ENCODE measurements at places on chromosomes 5 and 9.
A peak's percentile ranks its signal among the peaks of the same experiment; 100 is the strongest.

DNA sequence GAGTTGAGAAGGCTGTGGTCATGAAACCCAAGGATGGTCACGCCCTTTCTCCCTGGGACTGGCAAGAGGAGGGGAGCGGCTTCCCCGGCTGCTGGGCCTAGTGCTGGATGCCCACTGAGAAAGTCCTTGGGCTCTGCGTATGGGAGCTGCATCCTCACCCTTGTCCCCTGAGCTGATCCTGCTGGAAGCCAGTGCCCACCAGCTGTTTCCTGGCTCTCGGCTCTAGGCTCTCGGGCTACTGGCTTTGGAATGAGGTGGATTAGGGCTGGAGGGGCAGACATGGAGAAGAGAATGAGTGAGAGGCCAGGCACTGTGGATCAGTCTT, 149.3 kb upstream of the PPP1R26 start:
- peak; percentile 23 for DNase-seq

DNA sequence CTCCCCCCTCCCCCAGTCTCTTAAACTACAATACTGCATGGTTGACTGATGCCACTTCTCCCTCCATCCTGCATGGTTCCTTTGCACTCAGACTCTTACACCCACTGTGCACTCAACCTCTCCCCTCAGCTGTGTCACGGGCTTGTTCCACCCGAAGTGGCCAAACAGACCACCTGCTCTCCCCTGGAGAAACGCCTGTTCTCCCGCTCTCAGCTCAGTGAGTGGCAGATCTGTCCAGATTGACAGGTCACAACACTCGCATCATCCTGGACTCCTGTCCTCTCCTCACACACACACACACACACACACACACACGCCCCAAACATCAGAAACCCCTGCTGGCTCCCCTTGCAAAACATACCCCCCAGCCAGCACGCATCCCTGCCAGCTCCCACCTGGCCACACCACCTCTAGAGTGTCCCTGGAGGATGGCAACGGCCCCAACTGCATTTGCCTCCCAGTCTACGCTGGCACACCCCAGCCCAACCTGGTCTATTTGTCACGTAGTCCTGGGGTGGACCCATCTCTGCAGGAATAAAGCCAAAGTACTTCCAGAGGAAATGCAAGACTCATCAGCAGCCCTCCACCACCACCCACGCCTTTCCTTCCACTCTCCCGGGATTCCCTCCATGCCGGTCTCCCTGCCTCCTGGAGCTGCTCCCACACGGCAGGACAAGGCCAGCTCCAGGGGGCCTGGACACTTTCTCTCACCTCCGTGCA, 2.9 kb downstream of the OR2V1 start:
- DNase-seq = no peak

GRCh38 chr9:105248691-105249090, 4.2 kb downstream of the SLC44A1 start:
- no peak for DNase-seq

DNA sequence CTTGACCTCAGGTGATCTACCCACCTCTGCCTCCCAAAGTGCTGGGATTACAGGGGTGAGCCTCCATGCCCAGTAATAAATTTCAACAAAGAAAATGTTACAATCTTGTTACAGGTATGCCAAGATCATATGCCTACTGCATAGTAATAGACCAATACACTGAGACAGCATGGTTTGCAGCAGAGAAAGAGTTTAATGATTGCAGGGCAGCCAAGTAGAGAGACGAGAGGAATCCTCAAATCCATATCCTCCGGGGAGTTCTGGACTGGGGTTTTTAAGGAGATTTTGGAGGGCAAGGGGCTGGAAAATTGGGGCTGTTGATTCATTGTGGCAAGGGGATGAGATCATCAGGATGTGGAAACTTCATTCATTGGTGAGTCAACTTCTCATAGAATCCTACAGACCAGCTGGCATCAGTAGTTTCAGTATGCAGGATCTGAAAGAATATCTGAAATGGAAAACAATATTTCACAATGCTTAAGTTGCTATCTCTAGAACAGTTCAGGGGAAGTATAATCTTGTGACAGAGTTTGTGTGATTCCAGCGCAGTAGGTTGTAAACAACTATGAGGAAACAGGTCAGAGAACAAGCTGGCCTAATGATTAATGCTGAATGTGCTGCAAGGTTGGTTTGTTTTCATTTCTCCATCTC, 14.8 kb upstream of the TUT7 start:
- no peak for DNase-seq

- DNase-seq = no peak
Observed at GRCh38 chr9:105413525-105413924, 34.3 kb upstream of the FSD1L start.

DNA sequence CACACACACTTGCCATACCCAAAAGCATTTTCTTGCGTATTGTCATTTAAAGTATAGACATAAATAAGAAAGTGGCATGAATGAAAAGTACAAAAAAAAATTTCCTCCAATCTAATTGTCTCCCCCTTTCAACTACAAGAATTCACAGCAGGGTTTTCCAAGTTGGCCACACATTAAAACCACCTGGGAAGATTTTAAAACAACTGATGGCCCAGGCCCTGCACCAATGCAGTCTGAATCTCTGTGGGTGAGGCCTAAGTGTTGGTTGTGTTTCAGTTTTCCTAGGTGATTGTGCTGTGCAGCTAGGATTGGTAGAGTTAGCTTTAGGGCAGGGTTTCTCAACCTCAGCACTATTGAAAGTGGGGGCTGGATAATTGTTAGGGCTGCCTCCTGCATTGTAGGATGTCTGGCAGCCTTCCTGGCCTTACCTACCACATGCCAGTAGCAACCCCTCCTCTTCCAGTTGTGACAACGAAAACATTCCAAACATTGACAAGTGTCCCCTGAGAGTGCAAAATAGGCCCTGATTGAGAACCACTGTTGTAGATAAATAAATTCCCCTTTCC, 337.1 kb downstream of the KIAA0825 start:
- DNase-seq = no peak

GRCh38 chr9:96719521-96719920, 58.4 kb downstream of the ZNF510 start:
- DNase-seq = no peak

GRCh38 chr9:83327750-83328622, 210.2 kb downstream of the FRMD3 start:
- no peak for DNase-seq

GRCh38 chr5:5586721-5587120, 164.2 kb downstream of the ICE1 start:
- no peak for DNase-seq

GRCh38 chr5:179154991-179155955, 95.1 kb downstream of the ZNF354C start:
- DNase-seq = no peak

DNA sequence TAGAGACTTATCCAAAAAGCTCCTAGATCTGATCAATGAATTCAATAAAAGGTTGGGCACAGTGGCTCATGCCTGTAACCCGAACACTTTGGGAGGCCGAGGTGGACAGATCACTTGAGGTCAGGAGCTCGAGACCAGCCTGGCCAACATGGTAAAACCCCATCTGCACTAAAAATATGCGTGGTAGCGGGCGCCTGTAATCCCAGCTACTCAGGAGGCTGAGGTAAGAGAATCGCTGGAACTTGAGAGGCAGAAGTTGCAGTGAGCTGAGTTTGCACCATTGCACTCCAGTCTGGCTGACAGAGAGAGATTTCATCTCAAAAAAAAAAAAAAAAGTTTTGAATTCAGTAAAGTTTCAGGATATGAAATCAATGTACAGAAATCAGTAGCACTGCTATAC, 20.0 kb downstream of the DCTN4 start:
- DNase-seq = no peak

GRCh38 chr9:90547896-90548295, 94.7 kb downstream of the DIRAS2 start:
- no peak for DNase-seq

GRCh38 chr5:159178978-159179377, 30.4 kb downstream of the RNF145 start:
- DNase-seq = no peak

DNA sequence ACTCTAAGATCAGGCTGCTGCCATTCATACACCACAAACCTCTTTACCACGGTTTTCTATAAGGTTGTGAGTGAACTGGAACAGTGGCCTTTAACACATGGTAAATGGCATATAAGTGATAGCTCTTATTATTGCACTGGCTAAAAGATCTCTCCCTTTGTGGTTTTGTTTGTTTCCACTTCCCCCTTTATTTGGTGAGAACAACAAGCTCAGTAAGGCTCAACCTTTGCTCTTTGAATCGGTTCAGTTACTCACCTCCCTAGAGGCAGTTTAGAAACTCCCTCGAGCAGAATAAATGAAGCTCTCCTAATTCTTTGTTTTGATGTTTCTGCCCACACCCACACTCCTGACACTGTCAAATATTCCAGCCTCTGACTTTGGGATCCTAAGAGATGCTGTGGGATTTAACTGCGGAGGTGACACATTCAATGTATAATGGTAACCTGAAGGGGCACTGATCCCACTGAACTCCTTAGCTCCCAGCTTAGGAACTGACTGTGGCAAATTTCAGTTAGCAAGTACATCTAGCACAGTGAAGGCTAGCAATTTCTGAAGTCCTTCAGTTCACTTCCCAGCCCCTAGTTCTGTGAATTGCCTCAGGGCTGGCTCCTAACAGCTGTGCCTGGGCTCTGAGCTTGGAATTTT, 22.5 kb upstream of the RAD23B start:
- no peak for DNase-seq

- DNase-seq = no peak
Observed at GRCh38 chr5:176436656-176437055, 11.5 kb upstream of the FAF2 start.

DNA sequence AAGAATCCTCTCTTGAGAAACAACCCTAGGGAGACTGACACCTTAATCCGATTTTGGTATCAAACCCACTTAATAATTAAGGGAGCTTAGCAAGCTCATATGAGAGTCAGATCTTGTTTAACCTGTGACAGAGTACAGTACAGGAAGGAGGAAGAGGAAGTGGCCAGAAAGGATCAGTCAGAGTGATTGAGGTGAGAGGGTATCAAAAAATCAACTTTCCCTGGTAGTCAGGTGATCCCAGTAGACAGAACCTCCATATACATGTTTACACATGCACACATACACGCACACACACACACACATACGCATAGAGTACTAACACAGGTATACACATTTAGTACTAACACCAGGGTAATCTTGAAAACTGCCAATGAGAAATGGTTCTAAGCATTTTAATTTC, 56.8 kb downstream of the GLIS3 start:
- no peak for DNase-seq
